NCI-H2029 treated with DMSO at 0.1 percent for 48 hours (cell line): ENCODE measurements at places on chromosomes 1 and 21.

GRCh38 chr1:235017719-235018118 is 110.9 kb downstream of the TOMM20 start:
- no peak for DNase-seq

DNA sequence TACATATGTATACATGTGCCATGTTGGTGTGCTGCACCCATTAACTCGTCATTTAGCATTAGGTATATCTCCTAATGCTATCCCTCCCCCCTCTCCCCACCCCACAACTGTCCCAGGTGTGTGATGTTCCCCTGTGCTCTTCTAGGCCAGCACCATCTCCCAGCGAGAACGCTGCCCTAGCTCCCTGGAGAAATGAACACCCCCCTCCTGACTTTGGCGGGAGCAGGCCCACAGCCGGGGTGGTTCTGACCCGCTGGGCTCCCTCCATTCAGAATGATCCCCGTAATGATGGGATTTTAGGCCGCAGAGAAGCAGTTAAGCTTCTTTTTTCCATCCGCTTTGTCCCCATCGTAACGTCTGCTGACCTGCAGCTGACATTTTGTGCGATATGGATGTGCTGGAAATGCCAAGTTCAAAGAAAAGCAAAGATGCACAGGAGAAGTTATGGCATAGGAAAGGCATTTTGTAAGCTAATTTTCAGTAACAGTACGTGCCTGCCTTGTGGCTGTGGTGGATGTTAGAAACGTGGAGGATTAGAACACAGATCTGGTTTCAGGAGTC is 39.3 kb downstream of the ELK4 start:
- DNase-seq = no peak

DNA sequence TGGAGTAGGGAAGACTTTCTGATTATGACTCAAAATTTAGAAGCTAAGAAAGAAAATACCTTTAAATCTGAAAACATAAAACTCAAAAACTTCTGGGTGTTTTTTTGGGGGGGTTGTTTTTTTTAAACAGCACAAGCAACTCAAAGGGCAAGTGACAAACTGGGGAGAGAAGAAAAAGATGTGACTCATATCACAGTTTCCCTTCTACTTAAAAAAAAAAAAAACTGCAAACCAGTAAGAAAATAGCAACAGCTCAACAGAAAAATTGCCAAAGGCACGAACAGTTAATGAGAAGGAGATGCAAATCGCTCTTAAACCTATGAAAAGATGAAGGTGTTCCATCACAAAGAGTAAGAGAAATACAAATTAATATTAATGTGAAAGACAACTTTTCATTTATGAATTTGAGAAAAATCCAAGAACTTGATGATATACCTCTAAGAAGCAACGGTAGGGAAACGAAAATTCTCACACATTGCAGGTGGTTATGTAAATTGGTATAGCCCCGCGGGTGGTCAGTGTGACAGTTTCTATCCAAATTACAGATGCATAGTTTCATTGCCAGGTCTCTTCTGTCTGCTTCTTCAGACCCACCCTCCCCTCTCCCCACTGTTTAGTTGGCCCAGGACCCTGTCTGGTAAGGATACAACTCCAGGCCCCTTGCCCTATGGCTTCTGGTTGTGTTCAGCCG is 9.0 kb downstream of the IFNAR2 start:
- DNase-seq = no peak

DNA sequence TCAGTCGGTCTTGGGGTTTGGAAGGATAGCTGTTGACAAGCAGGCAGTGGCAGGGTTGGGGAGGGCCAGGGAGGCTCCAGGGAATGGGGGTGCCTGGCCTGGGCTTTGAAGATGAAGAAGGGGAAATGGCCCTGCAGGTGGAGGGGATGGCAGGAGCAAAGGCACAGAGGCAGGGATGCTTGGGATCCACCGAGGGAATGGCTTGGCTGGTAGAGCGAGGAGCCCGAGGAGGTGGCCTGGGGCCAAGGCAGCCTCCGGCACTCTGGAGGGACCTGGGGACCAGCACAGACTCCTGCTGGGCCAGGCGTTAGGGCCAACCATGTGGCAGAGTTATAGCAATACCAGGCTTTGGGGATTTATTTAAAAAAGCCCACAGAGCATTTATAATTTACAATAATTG is 62.9 kb upstream of the EDN2 start:
- no peak for DNase-seq

DNA sequence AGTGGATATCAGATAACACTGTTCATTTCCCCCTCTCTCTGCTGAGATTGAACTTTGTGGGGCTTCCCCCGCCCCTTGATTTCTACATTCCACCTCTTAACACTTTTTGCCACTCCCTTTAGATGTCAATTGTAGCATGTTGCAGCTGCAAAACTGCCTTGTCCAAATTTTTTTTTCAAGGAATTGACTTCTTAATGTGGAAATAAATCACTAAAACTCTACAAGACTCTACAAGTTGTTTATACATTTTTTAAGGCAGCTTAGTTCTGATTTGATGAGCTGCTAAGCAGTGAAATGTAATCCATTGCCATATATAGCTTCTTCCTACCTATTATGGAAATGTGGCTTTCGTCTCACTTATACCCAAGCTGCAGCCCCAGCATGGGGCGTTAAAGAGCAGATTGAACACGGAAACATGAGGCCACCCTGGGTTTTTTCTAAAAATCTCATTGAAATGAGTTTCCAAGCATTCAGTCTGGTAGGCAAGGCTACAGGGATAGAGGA is 132.2 kb downstream of the SYT2 start:
- DNase-seq = no peak

DNA sequence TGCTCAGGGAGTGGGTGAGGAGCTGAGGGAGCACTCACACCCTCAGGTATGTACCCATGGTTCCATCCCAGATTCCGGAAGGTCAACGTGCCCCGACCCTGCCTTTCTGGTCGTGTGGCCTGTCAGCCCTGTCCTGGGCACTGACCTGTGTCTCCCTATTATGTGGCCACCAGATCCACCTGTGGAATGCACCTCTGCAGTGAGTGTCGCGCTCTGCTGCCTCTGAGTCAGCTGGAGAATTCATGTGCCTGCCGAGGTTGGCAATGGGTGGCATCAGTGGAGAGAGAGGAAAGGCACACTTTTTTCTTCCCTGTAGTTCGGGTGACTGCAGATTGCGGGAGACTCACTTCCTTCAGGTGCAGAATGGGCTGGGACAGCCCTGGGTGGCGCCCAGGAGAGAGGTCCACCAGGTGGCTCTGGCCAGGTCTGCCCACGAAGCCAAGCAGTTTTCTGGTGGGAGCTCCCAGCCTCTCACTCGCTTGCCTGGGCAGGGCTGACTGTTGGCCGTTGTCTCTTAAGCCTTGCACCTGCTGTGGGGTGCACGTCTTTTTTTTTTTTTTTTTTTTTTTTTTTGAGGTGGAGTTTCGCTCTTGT is 176.1 kb upstream of the TMEM51 start:
- DNase-seq = no peak

DNA sequence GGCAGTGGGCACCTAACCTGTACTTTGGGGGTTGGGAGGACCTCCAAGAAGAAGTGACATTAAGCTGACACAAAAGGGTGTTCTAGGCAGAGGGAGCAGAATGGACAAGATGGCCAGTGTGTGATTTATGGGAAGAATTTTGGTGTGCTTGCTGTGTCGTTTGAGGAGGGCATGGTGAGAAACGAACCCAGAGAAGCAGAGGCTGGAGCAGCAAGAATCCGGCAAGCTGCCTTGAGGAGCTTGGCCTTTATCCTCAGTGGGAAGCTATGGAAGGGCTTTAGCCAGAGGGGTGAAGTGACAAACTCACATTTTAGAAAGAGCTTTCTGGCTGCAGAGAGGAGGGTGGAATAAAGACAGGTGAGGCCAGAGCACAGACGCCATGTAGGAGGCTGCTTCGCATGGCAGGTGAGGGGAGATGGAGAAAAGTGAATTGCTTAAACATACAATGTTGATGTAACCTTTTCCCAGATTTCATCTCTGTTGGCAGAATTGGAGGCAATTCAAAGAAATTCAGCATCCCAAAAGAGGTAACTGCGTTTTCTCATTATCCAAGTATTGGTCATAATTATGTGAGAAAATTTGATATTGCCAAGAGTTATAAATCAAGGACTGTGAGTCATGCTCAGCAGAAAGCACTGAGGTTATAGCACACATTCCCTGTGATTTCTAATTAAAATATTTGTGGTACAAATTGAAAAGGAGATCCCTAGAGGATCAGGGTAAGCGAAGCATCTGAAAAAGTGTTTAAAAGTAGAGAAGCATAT is 26.5 kb downstream of the TRIM45 start:
- DNase-seq = no peak

GRCh38 chr1:1100296-1100695 is 15.6 kb downstream of the C1orf159 start:
- DNase-seq = no peak
